ENCODE measurements at places on chromosomes 11 and 22.

- no peak for DNase-seq
Observed at GRCh38 chr11:113308601-113309000, 5.8 kb upstream of the TTC12 start.

DNA sequence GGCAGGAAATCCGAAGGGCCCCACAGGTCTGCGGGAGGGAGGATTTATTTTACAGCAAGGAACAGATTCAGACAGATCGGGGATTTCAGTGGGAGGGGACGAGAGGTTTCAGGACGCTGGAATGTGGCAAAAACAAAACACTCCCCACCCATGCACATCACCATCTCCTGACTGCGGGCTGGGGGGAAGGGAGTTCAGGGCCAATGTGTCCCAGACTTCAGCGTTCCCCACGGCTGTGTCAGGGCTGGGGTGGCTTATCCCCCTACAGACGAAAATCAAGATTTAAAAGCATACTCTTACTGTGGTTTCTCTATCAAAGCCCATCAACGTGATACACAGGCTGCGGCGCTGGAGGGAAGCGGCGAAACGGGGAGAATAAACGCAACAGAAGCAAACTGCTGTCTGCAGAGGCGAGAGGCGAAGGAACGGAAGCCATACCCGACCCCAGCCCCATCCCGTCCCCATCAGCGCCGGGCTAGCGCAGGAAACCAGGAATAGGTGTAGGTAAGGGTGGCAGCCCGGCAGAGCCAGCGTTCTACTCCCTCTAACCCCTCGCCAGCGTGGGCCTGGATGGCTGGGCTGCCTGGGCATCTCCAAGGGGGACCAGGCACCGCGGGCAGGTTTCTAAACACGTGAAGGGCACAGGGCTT lies 2.7 kb downstream of the TENM4 start:
- DNase-seq, result no peak

- no peak for DNase-seq
Observed at GRCh38 chr22:46966495-46966845, 204.0 kb downstream of the TBC1D22A start.

DNA sequence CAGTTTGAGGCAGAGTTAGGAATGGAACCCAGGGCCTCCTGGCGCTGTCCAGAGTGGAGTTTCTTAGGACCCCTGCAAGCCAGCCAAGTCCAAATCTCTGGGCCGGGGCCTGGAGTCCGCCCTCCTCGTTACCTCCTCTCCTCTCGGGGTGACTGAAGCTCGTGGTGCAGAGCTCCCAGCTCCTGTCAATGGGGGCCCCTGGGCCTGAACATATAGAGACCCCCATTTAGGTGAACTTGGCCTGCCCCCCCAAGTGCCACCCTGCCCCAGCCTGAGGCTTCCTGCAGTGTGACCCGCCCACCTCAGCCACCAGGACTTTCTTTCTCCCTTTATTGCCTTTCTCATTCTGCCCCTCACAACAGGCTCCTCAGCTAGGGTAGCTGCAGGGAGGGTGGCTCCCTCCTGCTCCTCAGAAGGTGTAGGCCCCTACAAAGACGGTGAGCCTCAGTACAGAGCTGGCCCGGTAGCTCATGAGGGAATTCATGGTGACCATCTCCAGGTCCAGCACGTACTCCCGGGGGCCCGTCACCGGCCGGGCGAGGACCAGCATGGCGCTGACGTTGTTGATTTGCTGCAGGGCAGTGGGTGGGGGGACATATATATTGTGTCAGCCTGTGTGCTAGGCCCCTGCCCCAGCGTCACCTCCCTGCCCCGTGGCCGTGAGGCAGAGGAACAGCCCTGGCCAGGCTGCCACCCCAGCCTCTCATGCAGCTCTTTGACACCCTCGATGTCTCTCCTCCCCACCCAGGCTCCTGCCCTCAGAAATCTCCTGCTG lies 5.9 kb downstream of the EFEMP2 start:
- no peak for DNase-seq

DNA sequence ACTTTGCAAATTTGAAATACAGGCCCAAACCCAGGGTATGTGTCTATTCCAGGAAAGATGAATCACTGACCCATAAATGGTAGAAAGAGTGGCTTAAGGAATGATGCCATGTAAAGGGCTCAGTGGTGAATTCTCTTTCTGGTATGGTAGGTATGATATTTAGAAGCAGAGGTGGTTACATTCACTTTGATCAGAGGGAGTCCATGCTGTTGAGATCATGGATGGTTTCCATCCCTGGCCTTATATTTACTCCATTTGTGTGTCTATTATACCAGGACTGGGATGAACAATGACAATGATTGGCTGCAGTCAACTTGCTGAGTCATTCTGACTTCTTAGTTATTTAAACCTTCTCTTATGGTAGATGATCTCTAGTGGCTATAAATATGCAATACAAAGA lies 419.8 kb upstream of the LRRC4C start:
- no peak for DNase-seq

DNA sequence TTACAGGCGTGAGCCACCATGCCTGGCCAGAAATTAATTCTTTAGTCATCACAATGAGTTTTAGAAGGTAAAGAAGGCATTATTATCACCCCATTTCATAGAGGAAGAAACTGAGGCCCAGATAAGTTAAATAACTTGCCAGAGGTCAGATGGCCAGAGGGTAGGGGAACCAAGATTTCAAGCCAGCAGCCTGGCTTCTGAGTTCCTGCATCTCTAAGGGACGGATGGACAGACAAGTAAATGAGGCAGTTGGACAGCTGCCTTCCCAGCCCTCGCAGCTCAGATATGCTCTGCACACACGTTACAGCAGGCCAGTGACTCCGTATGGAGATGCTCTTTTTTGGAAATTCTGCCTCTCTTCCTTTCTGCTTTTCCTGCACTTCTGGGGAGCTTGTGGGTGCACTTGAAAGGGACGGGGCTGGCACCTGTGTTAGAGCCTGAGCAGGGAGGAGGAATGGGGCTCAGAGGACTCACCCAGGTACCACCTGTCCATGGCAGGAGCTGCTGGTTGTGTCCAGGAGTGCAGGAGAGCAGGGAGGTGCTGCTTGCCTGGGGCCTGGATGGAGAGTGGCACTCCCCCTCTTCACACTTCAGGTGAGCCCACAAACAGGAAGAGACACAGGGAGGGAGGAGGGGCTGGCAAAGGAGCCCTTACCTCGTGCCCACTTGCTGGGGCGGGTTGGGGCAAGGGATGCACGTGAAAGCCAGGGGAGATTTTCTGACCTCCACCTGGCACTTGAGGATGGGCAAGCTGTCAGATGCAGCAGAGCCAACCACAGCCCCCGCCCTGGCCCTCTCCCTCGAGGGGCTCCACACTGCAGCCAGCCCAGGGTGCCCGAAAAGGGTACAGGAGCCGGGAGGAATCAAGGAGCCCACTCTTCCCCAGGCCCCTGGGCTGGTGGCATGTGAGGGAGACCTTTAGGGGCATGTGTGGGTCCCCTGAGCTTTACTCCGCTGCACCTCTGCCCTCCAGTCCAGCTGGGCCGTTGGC lies 3.3 kb upstream of the FXYD2 start:
- DNase-seq, result peak; percentile 20

All from Peyer's patch (tissue), 4 donors.